ENCODE measurements at places on chromosomes 4 and X.

DNA sequence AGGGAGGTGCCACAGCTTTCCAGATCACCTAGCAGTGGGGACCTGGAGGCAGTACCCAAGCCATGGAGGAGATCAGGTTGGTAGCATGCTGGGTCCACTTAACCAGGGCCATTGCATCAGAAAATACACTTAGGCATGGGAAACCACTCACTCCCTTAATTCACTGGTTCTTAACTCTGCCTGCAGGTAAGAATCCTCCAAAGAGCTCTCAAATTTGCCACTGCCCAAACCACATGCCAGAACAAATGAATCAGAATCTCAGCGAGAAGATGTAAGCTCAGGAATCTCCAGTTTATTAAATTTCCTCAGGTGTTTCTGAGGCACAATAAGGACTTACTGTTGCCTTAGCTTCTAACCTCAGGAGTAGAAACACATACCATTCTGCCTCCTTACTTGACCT, 327.7 kb upstream of the RASGEF1B start:
- no peak for DNase-seq

DNA sequence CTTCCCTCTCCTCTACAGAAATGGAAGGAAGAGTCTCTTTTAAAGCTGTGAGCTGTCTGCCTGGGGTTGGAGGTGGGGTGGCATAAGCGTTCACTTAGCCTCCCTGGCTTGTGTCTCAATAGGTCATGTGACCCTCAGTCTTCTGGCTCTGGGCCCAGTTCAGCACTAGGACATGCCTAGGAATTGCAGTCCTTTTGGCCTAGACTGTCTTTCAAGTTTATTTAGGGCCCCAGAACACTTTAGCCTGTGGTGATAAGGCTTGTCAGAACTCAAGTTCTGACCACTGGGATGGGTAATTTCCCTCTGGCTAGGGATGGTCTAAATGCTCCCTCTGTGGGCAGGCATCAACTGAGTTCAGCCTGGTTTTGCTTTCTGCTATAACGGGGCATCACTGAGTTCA, 34.3 kb upstream of the ARMCX4 start:
- no peak for DNase-seq

GRCh38 chrX:3403748-3404147, 57.3 kb upstream of the MXRA5 start:
- DNase-seq: no peak

- DNase-seq: no peak
Measured at GRCh38 chr4:129014566-129015509, 78.5 kb downstream of the SCLT1 start.

- no peak for DNase-seq
Measured at GRCh38 chr4:140243278-140243753, 89.3 kb upstream of the MAML3 start.

All from posterior cingulate gyrus (tissue), 11 donors.